ENCODE measurements at places on chromosomes 4 and X.

GRCh38 chrX:48696909-48697727 lies 584 bp downstream of the SUV39H1 start:
- no peak for DNase-seq

DNA sequence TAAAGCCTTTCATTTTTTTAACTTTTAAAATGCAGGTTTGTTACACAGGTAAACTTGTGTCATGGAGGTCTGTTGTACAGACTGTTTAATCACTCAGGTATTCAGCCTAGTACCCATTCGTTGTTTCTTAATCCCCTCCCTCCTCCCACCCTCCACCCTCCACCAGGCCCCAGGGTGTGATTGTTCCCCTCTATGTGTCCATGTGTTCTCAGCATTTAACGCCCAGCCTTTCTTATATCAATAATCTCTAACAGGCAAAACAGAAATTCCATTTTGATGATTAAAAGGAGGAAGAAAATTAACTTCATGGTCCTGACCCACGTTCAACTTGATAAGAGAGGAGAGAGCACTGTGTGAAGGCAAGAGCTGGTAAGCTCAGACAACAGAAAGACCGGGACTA lies 75.1 kb downstream of the TSPAN5 start:
- no peak for DNase-seq

GRCh38 chr4:5615496-5616075 lies 92.8 kb downstream of the EVC2 start:
- DNase-seq: no peak

DNA sequence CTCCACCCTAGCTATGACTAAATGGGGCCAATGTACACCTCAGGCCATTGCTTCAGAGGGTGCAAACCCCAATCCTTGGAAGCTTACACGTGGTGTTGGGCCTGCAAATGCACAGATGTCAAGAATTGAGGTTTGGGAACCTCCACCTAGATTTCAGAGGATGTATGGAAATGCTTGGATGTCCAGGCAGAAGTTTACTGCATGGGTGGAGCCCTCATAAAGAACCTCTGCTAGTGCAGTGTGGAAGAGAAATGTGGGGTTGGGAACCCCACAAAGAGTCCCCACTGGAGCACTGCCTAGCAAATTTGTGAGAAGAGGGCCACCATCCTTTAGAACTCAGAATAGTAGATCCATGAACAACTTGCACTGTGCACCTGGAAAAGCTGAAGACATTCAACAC lies 284.1 kb downstream of the ANTXR2 start:
- DNase-seq: no peak

- DNase-seq: no peak
Observed at GRCh38 chr4:124997124-124997523, 284.6 kb upstream of the ANKRD50 start.

GRCh38 chr4:94491322-94491721 lies 39.6 kb downstream of the PDLIM5 start:
- no peak for DNase-seq

GRCh38 chr4:129355516-129355915 lies 259.6 kb downstream of the C4orf33 start:
- DNase-seq: no peak

GRCh38 chrX:148133105-148133725 lies 152.1 kb downstream of the FMR1NB start:
- no peak for DNase-seq

DNA sequence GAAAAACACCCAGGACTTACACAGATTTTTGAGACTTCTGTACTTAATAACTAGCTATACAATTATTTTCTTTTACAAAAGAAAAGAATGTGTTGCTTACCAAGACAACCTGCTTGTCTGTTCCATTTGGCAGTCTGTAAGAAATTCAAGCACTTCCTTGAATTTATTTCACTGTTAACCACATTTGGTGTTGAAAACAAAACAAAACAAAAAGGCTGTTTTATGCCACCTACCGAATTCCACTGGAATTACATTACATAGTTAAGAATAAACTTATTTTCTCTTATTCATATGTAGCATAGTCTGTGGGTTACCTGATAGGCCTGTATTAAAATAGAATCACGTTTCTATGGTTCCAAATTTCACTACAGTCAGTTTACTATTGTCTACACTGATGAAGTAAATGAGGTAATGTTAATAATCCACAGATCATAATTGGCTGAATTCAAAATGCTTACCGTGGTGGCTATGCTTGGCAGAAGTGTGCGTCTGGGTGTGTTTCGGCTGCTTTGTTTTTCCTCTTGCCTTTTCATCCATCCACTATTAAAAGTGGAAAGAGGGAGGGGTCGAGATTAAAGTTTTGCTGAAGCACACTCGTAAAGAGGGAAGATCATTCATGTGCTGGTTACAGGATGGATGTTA lies at the start of gene TLR1:
Gene TLR1 (minus strand): TSS at position 138 of the 642 bp plus-strand sequence. CDS start 5,960 bp downstream, outside the sequence.
- DNase-seq: no peak

GRCh38 chr4:83662204-83662603 lies 126.3 kb downstream of the GPAT3 start:
- DNase-seq: no peak

- no peak for DNase-seq
Observed at GRCh38 chr4:8523175-8523574, 57.0 kb upstream of the GPR78 start.

- no peak for DNase-seq
Observed at GRCh38 chr4:99669084-99669483, 11.5 kb upstream of the C4orf54 start.

DNA sequence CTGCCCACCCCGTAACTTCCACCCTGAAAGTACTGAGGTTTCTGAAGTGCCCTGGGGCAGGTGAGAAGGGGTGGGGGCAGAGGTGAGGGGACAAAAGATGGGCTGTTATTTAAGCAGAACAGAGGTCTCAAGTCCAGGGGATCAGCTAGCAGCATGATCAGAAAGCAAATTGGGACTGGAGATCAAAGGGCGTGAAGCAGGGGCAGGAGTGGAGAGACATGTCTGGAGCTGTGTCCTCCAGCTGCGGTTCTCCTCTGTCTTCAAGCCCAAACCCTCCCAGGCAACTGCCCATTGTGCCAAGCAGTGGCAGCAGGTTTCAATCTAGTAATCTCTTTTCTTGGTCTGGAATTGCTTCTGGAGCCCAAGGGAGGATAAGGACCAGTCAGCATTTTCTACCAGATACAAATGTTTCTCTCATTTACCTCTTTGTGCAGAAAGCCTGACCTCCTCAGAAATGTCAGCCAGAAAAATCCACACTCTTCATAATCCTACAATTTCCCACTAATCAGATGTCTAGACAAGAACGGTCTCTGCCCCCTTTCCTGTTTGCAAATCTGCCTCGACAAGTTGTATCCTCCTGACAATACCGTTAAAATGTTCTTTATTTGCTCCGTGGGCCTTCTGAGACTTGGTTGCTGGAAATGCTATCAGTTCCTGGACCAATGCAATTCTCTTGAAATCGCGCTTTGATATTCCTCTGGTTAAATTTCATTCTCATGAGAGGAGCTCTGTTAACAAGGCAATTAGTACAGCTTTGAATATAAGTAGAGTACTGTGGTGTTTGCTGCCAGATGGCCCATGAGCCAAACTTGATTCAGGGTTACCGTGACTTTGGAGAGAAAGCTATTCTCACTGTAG lies 23.2 kb upstream of the RASL11B start:
- DNase-seq: no peak

DNA sequence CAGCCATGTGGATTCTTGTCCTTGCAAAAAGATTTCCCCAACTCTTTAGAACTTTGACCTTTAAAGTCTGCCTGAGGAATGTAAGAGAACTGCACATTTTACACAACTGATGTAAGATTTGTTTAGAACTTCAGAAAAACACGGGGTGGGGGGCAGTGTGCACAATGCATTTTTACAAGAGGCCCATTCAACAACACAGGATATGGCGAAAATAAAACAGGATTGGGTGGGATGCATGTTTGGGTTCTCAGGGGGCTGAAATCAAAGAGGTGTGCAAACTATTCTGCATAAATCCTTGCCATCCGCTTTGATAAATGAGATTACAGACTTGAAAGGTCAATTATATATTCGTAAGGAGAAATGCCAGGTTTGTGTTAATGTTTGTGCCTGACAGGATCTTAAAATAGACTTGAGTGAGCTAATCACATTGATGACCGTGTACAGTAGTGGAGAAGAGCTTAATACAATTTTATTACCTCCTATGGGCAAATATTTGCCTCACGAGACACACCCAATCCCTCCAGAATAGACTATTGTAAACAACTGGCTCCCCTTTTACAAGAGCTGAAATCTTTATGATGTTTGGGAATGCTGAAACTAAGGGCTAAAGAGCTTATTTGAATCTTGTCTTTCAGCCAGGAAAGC lies 184.1 kb upstream of the LEF1 start:
- DNase-seq: no peak

DNA sequence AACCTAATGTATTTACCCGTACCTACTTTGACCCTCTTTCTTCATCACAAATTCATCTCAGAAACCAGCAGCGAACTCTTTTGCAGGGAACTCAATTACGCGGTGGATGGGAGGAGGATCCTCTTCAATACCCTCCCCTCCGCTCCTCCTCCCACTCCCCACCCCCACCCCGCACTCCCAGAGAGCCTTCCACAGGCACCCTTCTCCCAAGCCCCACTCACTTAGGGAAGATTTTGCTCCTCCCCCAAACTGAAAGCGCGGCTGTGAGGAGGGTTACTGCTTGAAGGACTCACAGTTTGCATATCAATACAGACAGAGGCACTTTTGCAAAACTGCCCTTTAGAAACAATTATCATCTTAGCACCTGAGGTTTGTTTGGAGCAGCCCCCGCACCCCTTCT lies 960 bp upstream of the IL1RAPL1 start:
- DNase-seq: no peak

- no peak for DNase-seq
Observed at GRCh38 chr4:46844325-46844917, 64.6 kb downstream of the COX7B2 start.

DNA sequence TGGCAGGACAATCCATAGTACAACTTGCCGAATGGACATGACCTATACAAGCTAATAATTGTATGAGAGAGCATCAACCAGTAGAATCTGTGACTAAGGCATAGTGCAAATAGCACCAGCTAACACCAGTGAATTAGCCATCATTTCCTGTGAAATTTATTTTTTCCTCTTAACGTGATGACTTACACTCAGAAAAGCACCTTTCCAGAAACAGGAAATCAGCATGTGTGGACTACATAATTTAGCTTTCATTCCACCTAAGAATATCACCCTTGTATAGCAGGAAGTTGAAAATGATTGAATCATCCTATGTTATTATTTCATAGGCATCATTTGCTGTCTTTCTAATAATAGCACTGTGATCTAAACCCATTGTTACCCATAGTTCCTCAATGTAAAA lies 1393.4 kb upstream of the PCDH7 start:
- no peak for DNase-seq

GRCh38 chr4:6032249-6033244 lies 14.3 kb upstream of the C4orf50 start:
- DNase-seq: no peak

DNA sequence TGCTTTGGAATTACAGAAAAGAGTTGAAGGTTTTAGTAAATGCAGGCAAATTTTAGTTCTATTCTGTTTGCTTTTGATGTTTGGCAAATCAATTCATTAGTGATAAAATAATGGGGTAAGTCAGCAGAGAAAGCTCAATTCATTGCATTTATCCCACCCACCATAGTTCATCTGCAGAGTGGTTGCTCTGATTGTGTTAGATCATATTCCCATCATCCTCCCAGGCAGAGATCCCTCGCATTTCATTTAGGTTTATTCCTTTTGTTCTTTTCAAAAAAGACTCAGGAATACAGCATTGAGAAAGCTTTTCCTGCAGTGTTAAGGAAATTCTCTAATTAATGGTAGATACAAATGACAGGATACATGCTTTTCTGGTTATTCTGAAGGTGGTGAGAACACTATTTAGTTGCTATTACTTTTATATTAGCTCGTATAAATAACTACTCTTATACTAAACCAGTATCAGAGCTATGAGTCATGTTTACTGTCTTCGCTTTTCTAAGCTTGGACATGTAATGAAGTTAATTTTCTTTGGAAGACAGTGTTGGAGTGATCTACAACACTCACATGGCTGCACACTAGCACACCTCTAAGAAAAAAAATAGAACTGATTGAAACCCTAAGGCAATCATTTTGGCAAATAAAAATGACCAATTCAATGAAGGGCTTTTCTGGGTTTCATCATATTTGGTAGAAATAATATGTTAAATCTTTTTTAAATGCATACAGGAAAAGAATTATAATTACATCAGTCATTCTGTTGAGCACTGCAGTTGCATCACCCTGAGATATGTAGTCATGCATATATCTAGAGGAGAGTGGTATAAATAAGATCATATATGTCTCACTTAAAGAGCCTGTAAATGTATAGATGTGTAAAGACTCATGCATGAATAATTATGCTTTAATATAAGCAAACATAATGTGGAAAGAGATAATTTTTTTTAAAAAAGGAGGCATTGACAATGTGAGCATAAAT lies 351.6 kb downstream of the PCDH7 start:
- no peak for DNase-seq

DNA sequence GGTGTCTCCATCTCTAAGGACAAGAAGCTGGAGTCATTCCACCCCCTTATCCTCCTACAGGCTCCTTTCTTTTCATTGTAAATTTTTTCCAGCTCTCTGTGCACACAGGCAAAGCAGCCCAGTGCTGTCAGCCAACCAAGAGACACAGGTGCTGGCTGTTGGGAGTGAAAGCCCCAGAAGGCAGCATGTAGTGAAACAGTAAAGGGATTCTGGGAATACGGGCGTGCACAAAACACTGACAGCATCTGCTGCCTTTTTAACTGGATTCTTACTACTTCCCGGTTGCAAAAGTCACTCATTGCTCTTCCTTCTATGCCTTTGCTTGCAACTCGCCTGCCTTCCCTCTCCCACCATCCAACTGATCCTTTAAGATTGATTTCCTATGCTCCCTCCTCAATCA lies 208.6 kb upstream of the PRPS2 start:
- DNase-seq: no peak

DNA sequence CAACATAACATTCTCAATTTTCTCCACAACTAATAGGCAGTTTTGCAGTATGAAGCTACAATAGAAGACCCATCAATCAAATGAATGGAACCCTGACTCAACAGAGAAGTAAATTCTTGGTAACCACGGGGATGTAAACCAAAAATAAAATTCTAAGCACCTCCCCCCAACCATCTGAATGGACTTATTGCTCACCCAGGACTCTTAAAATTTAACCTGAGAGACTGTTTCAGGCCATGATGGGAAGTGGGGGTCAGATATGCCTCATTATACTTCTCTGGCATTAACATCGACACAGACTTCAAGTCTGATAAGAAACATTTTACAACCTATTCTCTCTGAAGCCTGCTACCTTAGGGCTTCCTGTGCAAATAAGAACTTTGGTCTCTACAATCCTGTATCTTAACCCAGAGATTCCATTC lies 620.9 kb downstream of the TLL1 start:
- DNase-seq: no peak

DNA sequence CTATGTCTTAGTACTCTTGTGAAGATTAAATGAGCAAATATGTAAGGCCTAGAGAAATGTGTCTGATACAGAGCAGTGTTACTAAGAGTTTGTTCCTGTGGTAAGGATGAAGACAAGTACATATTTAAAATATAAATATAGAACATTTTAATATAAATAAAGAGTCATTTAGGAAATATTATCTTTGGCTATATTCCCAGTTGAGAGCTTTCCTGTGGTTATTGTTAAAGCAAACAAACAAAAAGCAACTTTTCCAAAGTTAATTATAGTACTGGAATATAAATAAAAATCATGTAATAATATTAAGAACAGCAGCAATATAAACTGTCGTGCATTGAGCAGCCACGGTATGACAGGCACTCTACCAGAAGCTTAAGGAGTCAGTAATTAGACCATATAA lies 472.5 kb downstream of the INPP4B start:
- no peak for DNase-seq

All from stimulated activated CD8-positive, alpha-beta memory T cell treated with anti-CD3 and anti-CD28 coated beads, Interleukin-4, amount 100 ng/mL, for 1 hour (primary cell).